ENCODE measurements at places on chromosomes 7 and 10.
A peak's percentile ranks its signal among the peaks of the same experiment; 100 is the strongest.

- no peak for DNase-seq
Observed at GRCh38 chr10:103593022-103593570, 99.6 kb downstream of the NEURL1 start.

DNA sequence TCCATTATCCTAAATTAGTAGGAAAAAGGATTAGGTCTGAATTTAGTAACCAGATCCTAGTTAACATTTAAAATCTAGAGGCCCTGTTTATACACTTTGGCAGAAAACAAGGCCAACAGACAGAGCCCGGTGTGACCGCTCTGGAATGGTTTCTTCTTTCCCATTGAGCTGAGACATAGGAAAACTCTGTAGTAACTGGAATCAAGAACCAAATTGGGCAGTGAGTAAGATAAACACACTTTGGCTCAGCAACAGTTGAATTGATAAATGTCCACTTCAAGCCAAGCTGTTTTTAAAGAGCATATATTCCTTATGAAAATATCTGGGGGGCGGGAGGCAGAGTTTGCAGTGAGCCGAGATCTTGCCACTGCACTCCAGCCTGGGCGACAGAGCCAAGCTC lies 343.7 kb upstream of the SEMA3A start:
- DNase-seq, result no peak

GRCh38 chr7:91098566-91098965 lies 165.7 kb upstream of the FZD1 start:
- peak; percentile 6 for DNase-seq

GRCh38 chr7:101201695-101202602 lies 1.1 kb upstream of the MOGAT3 start:
- no peak for DNase-seq

DNA sequence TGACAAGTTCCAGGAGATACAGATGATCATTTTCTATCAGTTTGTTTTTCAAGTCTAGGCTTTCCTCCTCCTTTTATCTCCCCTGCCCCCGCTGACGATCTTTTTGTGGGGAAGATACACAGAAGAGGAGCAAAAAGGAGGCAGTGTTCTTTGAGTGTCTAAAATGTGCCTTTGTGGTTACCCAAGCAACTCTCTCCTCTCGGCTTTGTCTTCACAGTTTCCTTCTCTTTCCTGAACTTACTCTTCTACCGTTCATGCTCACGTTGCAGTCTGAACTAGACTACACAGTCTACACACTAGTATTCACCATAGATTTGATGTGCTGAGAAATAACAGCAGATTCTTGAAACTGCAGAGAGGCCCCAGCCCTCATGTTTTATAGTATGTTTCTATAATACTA lies 23.6 kb downstream of the CEP41 start:
- DNase-seq, result no peak

DNA sequence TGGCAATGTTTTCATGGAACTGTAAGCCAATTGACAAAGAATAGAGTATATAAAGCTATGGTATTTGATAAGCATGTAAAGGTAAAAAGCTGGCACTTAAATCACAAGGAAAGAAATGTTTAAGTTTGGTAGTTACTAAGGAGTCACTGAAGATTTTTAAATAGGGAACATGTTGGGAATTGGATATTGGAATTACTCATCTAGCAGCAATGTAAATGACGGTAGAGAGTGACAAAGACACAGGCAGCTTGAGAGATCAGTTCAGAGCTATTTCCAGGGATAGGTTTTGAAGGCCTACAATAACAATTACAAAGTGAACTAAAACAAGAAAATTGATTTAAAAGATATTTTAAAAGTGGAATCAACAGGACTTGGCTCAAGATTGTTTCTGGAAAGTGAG lies 36.8 kb downstream of the SP8 start:
- DNase-seq, result no peak

- no peak for DNase-seq
Observed at GRCh38 chr10:131456411-131456810, 144.9 kb upstream of the TCERG1L start.

GRCh38 chr7:91201442-91202113 lies 62.7 kb upstream of the FZD1 start:
- no peak for DNase-seq

DNA sequence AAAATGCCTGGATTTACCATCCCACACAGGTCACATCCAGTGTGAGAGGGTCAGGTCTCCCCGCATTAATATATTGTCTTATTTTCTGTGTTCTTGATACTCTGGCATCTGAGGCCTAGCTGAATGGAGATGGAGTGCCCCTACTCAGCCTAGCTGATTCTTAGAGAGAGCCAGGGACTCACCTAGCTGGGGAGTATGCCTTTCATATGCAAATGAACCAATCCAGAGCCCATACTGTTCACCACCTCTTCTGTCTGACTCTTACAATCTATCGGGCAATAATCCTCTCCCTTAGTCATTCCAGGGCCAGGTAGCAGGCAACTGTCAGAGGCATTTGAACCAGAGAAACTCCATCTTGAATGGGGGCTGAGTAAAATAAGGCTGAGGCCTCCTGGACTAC lies 46.3 kb downstream of the LBX1 start:
- DNase-seq, result no peak

GRCh38 chr10:113907166-113907565 lies 52.7 kb downstream of the NHLRC2 start:
- DNase-seq, result no peak

DNA sequence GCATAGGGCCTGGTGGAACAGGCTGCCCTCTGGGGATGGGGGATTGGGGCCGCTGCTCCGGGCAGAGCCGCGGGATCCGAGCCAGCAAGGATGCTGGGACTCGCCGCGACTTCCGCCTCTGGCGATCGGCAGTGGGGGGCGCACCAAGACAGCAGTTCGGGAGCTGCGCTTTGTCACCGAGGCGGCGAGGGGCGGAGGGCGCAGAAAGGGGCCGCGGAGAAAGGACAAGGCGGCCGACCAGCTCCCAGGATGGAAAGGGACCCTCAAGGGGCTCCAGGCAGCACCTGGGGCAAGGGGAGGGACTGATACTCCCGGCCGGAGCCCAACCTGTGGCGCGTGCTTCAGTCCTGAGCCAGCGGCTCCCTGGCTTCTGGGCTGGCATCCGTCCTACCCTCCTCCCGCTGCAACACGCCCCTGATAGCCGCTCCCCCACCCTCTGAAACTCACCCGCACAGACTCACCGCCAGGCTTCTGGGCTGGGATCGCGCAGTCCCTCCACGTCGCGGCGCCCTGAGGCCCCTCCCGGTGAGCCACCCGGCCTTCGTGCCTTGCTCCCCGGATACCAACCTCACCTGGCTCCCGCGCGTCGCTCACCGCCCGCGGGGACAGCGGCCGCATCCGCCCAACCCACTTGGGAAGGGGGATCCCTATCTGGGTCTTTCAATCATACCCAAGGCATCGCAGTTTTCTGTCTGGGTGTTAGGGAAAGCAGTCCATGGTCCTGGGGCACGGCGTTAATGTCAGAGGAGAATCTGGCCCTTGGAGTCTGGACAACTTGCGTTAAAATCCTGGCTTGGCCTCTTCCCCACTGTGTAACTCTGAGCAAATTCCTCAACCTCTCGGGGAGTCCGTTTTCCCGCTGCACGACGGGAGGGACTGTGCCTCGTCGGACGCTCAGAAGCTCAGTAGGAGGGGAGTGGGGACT lies 7.0 kb upstream of the EVX1 start:
- DNase-seq, result no peak

- DNase-seq, result peak; percentile 93
Observed at GRCh38 chr10:72625608-72626443, at the start of gene MICU1. TSS of gene MICU1 (minus strand) at chr10:72626079. CDS start at chr10:72566793, 59,286 bp downstream.

- no peak for DNase-seq
Observed at GRCh38 chr7:112668561-112668960, 121.6 kb downstream of the TMEM168 start.

- no peak for DNase-seq
Observed at GRCh38 chr7:78296644-78297371, 498.2 kb downstream of the PHTF2 start.

DNA sequence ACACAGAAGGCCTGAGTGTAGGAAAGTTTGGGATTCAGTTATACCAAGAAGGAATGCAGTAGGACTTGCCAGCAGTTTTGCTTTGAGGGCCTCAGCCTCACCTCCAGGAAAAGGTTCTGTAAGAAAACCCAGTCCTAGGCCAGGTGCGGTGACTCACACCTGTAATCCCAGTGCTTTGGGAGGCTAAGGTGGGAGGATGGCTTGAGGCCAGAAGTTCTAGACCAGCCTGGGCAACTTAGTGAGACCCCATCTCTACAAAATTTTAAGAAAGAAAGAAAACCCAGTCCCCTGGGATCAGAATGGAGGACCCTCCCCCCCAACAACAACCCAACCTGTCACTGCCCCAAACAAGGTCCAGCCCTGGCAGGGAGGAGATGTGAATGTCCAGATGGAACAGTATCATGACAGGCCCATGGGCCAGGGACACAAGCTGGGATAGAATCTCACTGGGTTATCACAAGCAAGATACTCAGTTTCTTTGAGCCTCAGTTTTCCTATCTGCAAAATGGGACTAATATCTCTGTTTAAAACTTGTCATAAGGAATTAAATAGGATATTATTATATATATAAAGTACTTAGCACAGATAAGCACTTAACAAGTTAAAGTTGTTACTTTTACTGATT lies 68.7 kb downstream of the GTF2IRD1 start:
- no peak for DNase-seq

DNA sequence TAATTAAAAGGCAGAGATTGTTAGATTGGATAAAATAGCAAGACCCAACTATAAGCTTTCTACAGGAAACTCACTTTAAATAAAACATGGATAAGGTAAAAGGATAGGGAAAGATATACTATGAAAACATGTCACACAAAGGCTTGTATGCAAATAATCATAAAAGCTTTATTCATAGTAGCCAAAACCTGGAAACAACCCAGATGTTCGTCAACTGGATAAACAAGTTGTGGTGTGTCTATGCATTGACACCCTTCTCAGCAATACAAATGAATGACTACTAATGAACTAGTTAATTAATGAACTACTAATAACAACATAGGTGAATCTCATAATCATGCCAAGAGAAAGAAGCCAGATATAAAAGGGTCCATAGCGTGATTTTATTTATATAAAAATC lies 37.7 kb upstream of the OIT3 start:
- DNase-seq, result no peak

GRCh38 chr7:111640416-111640815 lies 78.1 kb upstream of the IMMP2L start:
- DNase-seq, result no peak

DNA sequence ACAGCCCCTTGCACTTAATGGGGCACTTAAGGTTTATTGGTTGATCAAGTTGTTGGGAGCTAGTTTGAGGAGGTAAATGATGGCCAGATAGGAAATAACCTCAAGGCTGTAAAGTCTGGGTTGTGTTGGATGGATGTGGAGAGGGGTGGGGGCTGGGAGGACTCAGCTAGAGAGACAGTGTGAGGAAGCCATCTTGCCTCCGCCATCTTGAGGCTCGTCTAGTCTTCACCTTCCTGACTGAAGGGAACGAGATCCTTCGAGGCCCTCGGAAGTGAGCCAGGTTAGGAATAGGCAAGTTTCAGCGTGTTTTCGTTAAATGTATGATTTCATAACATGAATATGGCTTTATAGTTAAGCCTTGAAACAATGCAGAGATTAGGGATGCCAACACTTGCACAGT lies 5.5 kb downstream of the GALNT17 start:
- no peak for DNase-seq

GRCh38 chr10:4241724-4242345 lies 456.8 kb upstream of the KLF6 start:
- DNase-seq, result peak; percentile 95

DNA sequence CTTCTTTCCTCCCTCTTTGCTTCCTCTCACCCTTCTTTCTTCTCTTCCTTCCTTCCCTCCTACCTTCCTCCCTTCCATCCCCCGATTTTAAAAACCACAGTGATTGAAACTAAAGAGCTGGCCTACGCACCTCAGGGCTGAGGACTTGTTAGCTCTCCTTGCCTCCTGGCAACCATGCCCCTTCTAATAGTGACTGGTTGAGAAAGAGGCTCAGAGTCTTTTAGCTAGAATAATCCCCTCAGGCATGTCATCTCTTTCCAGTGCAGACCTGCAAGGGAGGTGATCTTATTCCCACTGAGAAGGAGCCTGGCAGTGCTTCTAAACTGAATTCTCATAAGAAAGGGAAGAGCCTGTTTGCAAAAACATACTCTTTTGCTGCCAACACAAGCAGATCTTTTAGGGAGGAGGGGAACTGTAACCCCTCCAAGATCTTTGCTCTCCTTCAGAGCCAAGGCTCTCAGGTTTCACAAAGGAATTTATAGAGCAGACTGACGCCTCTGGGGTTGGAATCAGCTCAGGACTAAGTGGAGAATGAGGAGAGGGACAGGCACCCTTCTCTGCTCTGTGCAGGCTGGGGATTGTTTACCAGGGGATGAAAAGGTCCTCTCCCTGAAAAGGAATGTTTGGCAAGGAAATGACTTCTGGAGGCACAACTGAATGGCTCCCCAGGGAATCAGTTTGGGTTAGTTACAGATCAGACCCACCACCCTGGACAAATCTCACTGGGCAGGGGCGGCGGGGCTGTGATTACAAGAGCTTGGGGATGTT lies 9.4 kb upstream of the ANKRD1 start:
- peak; percentile 43 for DNase-seq

DNA sequence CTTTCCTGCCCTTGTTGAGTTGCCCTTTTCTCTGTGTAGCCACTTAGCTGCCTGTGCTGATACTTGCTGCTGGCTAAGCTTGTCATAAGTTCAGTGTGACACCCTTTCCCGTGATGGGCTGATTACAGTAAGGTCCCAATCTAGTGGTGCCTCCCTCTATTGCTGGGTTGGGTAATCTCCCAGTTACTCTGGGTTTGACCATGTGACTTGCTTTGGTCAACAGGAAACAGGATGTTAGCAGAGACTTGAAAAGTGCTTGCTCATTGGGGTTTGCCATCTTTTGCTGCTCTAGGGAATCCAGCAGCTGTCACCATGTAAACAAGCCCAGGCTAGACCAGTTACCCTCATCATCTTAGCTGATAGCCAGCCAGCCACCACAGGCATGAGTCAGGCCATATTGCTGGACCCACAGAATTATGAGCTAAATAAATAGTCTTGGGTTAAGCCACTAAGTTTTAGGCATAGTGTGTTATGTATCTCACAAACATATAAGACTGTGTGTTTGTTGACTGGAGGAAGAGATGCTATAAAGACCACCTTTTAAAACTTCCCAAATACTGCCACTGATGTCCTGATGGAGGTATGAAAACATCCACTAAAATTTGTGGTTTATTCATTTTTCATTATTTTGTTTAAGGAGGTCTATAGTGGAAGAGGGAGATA lies 4.0 kb upstream of the LEP start:
- DNase-seq, result peak; percentile 19

GRCh38 chr10:129744134-129745111 lies 219.7 kb downstream of the EBF3 start:
- DNase-seq, result no peak

- no peak for DNase-seq
Observed at GRCh38 chr7:157684157-157684908, 347.5 kb downstream of the DNAJB6 start.

GRCh38 chr10:36051500-36051991 lies 409.4 kb upstream of the FZD8 start:
- DNase-seq, result no peak

- DNase-seq, result peak; percentile 33
Observed at GRCh38 chr7:8154272-8154671, 107.7 kb downstream of the ICA1 start.

All from kidney glomerular epithelial cell (primary cell).